ENCODE measurements at places on chromosomes 7 and 10.

- no peak for DNase-seq
These were observed 46.2 kb downstream of the MINDY4 start for GRCh38 chr7:30817371-30817767.

- DNase-seq, result no peak
These were observed 8.1 kb downstream of the TRIM8 start for GRCh38 chr10:102652170-102652916.

- no peak for DNase-seq
These were observed 21.7 kb downstream of the LARP4B start for GRCh38 chr10:909831-910230.

- no peak for DNase-seq
These were observed 83.4 kb downstream of the PALS2 start for GRCh38 chr7:24656608-24657007.

DNA sequence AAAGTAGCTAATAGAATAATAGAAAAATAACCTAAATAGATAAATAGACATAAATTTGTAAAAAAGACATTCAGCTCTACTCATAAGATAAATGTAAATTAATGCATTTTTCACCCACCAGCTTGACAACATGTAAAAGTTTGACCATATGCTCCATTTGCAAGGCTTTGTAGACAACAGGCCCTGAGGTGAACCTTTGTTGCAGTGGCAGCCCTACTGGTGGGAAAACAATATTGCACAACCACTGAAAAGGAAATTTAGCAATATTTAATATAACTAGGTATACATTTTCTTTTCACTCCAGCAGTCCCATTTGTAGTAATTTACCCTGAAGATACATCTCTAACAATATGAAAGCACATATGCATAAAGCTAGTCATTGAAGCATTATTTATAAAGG, 39.0 kb upstream of the ADRA2A start:
- DNase-seq, result no peak

- DNase-seq, result no peak
These were observed 77.6 kb downstream of the FRMD4A start for GRCh38 chr10:14253079-14253478.

All from activated CD4-positive, CD25-positive, alpha-beta regulatory T cell (primary cell).